NCI-H2107 (cell line): ENCODE measurements at places on chromosomes 3 and 15.

DNA sequence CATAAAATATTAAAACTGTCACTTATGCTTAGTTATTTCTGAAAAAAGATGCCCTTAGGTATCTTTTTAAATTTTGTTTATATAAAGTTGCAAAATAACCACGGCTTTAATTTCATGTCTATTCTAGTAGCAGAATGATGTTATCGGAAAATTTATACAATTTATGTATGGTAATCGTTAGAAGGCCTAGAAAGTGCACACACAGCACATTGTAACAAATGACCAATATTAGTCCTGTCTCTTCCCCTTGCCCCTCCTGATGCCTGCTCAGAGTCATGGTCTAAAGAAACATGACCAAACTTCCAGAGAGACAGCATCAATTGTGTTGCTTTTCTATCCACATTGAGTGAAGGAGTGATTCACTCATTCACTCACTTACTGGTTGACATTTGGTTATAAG, 6.2 kb upstream of the LPP start:
- no peak for DNase-seq

DNA sequence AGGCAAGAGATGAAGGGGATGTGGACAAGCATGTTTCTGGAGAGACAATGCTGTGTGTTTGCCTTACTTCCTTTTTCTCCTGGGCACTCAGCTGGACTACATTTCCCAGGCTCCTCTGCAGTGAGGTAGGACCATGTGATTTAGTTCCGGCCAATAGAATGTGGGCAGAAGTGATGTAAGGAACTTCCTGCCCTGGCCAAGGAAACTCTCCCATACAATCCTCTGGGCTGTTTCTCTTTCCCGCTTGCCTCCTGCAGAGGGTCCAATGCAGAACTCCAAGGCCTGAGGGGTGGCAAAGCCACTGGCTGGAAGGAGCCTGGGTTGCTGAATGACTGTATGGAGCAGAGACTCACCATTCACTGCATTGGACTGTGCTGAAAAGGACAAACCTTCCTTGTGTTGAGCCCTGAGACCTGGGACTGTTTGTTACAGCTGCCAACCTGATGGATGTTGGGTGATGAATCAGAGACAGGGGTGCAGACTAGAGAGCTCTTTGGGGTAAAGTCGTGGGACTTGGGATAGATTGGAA, 82.7 kb upstream of the SLC6A6 start:
- no peak for DNase-seq

- DNase-seq, result no peak
Observed at GRCh38 chr3:107899990-107900651, 190.7 kb downstream of the CD47 start.

GRCh38 chr3:123328851-123329635, 119.8 kb downstream of the ADCY5 start:
- DNase-seq, result peak; percentile 58

DNA sequence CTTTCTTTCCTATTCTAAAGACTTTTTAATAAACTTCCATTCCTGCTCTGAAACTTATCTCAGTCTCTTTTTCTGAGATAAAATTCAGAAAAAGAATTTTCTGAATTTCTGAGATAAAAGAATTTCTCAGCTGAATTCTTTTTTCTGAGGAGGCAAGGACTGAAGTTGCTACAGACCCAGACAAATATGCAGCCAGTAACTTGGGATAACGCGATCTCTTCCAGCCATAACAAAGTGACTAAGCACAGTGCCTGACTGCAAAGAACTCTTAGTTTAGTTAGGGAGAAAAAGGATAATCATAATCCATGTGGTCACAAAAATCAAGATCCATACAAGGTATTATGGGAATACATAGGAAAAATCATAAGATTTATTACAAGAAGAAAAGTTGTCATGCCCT, 222.0 kb upstream of the GAP43 start:
- no peak for DNase-seq

- no peak for DNase-seq
Observed at GRCh38 chr3:127985216-127985615, 67.0 kb upstream of the SEC61A1 start.

- no peak for DNase-seq
Observed at GRCh38 chr3:42192334-42193200, 73.4 kb downstream of the CCK start.

DNA sequence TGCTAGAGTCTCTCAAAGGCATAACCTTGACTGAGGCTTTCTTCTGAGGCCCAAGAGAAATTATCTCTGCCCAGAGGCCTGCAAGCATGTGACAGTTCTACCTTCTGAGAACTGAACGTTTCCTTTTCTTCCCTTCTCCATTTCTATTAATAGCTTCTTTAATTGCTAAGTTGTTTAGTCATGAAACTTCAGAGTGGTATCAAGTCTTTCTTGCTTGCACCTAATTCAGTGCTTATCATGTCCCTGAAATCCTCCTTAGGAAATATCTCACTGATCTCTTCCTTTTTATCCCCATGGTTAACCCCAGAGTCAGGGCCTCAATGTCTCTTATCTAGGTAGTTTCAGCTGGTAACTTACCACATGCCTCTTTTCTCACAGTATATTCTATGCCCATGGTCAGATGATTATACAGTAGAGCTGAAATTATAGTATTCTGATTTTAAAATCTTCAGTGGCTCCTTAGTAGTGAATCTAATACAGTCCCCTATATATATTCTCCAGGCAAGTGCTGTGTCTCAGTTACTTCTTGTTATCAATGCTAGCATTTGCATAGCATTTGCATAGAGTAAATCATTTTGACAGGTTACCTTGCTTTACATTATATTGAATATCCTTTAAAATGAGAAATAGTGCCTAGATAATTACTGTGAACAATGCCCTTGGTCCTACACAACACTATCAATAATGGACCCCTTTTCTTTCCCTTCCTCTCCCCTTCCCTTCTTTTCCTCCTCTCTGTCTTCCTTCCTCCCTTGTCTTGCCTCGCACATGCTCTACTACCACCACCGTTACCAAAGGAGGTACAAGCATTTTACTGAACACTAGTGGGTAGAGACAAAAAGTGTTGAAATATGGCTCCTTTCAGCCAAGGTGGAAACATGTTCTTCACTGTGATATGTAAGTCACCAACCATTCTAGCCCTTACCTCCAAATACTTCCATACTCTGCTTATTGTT, 33.0 kb downstream of the KBTBD8 start:
- no peak for DNase-seq

GRCh38 chr15:39191871-39192291, 389.0 kb upstream of the THBS1 start:
- DNase-seq, result no peak

DNA sequence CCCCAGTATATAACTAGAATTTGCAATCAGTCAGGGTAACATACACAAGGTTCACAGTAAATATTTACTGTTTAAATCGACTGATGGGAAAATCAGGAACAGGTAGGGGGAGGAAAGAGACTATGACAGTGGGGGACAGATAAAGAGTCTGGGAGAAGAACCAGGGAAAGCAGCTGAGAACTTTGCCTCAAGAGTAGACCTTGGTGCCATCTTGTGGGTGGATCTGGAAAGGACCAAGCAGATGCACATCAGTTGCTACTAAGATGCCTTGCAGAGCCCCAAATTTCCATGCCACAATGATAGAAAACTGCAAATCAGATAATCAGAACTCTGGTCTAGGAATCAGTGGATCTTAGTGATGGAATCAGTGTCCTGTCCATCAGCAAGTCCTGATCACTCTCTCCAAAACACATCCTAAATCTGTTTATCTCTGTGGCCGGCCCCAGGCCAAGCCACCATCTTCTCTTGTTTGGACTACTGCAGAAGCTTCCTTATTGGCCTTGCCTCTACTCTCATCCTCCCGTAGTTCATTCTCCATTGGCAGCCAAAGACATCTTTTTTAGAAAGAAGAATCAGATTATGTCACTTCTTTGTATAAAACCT, 62.7 kb downstream of the PDE8A start:
- DNase-seq, result no peak

DNA sequence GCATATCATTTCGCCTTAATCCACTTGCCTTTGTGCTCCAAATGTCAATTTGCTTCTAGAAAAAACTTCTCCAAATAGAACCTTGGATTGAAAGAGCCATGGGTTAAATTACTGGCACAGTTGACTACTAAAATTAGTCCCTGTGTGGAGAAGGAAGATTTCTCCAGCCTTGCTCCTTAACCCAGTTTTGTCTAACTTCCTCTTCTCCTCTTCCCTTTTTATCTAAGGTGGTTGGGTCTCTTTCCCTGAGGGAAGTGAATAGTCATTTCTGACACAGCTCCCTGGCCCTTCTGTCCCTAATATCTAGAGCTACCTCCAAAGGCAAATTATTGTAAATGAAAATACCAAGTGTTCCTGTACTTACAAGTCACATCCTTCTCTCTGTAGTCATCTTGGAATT, 527.9 kb upstream of the TBL1XR1 start:
- no peak for DNase-seq

- no peak for DNase-seq
Observed at GRCh38 chr3:30042274-30042859, 564.0 kb upstream of the TGFBR2 start.

- DNase-seq, result no peak
Observed at GRCh38 chr3:143278721-143279120, 159.2 kb downstream of the CHST2 start.

DNA sequence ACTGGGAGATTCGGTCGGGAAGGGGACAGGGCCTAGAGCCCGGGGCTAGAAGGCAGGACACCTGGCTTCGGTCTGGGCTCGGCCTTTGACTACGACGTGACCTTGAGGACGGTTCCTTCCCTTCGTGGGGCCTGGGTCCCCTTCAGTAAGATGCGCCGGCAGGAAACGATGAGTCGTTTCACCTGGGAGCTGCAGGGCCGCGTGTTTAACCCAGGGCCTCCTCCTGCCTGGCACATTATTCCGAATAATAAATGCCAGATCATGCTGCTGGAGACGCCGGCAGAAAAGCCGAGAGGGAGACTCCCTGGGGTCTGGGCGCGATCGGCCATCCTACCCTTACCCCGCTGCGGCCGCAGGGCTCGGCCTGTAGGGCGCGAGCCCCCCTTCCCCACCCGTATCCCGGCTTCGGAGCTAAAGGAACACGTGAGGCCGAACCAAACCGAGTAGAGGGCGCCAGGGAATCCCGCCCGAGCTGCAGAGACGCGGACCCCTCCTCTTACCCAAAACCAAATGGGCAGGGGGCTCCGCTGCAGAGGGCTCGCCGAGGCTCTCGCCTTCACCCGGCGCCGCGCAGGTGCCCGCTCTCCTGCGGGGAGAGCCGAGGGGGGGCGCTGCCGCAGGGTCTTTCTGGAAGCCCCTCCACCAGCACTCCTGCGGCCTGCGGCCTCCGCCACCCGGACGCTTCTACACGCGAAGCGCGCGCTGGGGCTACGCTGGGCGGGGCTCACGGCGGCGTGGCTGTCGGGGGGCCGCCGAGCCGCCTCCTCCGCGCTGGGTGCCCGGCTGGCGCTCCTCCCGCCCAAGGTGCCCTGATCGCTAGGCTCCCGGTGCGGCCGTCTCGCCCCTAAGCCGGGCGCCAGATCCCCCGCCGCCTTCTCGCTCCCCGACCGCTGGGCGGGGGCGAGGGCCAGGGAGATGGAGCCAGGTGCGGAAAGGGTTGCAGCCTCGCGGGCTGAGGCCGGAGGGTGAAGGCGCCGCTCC, at the start of gene BDH1:
BDH1 (minus strand) TSS at position 688 of the 981 bp plus-strand sequence. CDS start 9,525 bp downstream, outside the sequence.
- DNase-seq, result peak; percentile 71

DNA sequence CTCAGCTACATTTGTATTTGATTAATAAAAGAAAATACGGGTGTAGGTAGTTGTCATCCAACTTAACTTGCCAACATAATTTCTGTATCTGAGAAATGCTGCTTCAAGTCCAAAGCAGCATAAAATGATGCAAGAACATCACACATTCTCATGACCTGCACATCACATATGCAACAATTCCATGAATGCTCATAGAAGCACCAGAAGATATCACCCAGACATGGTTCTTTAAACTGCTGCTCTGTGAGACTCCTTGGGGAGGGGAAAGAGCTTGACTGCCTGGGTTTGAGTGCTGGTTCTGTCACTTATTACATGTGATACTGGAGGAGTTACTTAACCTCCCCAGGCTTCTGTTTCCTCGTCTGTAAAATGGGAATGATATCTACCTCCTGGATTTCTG, 39.4 kb downstream of the CHST14 start:
- no peak for DNase-seq

DNA sequence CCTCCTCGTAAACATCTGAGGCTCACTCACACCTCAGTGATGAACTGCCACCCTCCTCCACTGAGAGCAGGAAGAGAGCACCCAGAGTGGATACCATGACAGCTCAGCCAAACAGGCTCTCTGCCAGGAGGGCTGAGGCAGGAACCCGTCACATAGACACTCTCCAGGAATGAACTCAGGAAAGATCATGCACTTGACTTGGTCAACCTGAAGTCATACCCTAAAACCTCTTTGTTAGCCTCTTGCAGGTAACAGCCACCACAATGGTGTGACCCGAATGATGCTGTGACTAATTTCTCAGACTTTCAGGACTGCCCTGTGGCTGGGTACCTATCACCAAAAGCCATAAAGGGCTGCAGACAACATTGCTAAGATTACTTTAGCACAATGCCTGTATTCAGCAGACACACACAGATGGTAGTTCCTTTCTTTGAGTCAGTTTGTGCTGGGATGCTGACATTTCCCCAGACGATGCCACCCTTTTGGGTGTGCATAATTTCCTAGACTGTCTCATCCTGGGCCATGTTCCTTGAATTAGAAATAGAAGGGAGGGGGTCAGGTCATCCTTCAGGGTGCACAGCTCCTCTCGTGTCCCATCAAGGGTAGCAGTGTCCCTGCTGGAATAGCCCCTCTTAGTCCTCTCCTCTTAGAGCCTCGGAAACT, 30.3 kb downstream of the CX3CR1 start:
- DNase-seq, result no peak

DNA sequence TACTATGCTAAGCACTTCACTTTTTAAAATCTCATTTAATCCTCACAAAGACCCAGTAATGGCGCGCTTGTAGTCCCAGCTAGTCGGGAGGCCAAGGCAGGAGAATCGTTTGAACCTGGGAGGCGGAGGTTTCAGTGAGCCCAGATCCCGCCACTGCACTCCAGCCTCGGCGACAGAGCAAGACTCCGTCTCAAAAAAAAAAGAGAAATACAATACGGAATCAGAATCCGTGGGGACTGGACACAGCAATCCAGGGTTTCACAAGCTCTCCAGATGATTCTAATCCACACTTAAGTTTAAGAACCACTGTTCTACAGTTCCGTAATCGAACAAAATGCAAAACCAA, 426 bp upstream of the SUMF1 start:
- DNase-seq, result no peak

GRCh38 chr3:136490646-136491405, 240.7 kb downstream of the PCCB start:
- DNase-seq, result no peak

DNA sequence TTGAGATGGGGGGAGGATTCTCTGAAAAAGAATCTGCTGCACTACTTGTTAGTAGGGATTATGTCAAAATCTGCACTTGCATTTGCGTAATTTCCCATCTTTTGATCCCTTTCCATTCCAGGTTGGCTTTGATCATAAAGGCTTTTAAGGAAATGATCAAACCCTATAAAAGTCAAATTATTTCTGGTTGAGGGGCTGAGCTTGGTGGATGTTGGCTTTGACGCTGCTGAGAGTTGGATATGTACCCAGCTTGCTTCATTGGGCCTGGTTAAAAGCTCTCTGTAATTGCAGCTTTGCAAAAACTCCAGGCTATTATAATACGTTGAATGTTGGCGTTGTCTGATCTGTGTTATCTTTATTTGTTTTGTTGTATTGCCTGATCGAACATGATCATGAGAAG, 12.0 kb downstream of the LRRC3B start:
- no peak for DNase-seq
